Jurkat, Clone E6-1 (cell line): ENCODE measurements at places on chromosomes 7 and 10.

DNA sequence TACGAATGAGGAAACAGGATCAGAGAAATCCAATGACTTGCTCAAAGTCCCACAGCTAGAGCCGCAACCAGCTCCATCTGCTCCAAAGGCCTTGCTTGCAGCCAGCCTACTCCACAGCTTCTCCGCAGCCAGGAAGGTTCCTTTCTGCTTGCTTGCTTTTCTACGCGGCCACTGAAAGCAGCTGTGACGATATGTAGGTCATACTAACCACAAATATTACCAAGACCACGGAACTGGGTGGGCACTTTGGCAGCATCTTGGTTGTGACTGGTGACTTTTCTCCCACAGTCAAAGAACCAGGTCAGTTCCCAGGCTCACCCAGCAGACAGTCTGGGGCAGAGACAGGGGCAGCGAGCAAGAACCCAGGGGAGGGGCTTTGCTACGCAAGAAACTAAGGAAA lies 86.4 kb downstream of the FAM53B start:
- peak; percentile 79 for DNase-seq

GRCh38 chr10:16105082-16105481 lies 244.8 kb upstream of the MINDY3 start:
- no peak for DNase-seq

DNA sequence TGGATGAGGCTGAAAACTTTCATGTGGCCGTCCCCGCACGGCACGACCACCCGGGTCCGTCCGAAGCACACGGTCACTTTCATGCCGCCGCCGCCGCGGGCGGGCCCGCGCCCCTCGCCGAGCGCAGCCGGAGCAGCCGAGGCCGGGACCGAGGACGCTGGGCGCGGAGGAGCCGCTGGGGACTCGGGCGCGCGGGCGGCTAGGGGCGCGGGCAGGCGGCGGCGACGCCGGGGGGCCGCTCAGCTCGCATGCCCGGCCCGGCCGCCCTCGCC lies 247 bp downstream of the PARD3 start:
- DNase-seq, result no peak

- DNase-seq, result no peak
These were observed 56.0 kb downstream of the HIPK2 start for GRCh38 chr7:139721821-139722220.

DNA sequence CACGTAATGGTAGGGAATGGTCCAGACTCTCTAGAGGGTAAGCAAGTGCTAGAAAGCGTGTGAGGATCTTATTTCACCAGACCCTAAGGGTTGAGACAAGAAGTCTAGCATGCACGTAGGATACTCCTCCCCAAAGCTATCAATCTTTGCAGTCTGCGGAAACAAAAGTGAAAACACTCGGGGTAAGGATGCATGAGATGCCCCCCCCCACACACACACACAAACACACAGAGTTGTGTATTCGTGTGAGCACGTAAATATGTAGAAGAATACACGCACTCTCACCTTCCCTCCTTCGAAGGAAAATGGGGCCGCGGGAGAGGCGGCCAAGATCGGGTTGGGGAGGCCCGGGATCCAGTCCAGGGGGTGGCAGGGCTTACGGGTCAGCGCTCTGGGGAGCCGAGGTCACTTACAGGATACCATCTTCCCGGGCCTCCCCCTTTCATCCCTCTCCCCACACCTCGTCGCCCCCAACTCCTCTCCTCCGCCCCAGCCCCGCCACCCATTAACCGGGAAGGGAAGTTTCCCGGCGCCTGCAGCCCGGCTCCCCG lies 455 bp downstream of the CUL2 start:
- DNase-seq, result peak; percentile 25

GRCh38 chr10:23436983-23437382 lies 1.9 kb upstream of the OTUD1 start:
- no peak for DNase-seq

GRCh38 chr10:114024876-114025610 lies 18.6 kb upstream of the ADRB1 start:
- DNase-seq, result peak; percentile 73

- DNase-seq, result peak; percentile 72
These were observed 71.1 kb downstream of the INSYN2A start for GRCh38 chr10:127125331-127125730.

GRCh38 chr7:93921186-93921585 lies 349 bp upstream of the GNG11 start:
- no peak for DNase-seq

- no peak for DNase-seq
These were observed 106.0 kb downstream of the GRID1 start for GRCh38 chr10:86260564-86260963.

- DNase-seq, result no peak
These were observed 107.7 kb upstream of the ADO start for GRCh38 chr10:62696798-62697197.

- DNase-seq, result no peak
These were observed 63.7 kb upstream of the LRRC17 start for GRCh38 chr7:102849079-102849478.

DNA sequence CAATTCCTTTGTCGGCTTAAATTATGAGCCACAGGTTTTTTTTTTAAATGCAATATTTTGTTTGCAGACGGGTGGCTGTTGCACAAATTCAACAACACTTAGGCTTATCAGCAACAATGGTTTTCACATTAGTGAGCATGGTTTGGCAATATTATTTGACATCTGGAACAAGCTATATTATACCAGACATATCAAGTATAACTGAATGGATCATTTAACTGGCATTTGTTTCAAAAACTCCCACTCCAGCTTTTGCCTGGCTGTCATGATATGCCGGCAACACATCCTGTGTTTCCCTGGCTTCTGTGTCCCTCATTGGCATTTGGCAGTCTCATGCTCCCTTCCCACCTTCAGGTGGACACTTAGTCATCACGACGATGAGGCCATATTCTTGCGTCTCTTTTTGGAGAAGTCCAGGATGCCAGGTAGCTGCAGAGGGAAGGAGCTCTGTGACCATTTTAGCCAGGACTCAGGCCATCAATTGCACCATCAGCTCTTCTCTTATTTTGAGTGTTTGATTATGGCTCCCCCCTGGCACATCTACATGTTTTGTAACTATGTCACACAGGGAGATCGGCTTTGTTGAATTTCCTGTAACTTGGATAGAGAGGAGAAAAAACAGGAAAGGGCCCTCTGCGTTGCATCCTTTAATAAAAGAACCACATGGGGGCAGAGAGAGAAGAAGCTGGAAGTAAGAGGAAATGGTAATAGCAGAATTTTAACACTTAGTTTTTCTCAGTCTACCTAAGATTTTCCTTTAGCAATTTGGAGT lies 413.9 kb downstream of the LRMDA start:
- DNase-seq, result no peak

DNA sequence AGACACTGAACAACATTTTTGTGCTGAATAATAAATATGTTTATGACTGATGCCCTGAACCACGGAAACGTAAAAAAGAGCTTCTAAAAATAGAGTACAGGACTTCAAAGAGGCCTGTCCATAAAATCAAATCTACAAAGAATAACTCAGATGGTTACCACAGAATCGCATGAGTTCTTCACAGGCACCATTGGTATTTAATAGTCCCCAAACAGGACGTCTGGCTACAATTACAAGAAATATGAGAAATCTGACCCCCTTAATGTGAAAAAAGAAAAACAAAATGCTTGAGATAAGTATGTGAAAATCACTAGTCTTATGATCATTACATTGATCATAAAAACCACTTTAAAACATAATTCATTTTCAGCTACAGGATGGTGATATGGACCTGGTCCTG lies 20.8 kb downstream of the CYTH3 start:
- DNase-seq, result no peak

DNA sequence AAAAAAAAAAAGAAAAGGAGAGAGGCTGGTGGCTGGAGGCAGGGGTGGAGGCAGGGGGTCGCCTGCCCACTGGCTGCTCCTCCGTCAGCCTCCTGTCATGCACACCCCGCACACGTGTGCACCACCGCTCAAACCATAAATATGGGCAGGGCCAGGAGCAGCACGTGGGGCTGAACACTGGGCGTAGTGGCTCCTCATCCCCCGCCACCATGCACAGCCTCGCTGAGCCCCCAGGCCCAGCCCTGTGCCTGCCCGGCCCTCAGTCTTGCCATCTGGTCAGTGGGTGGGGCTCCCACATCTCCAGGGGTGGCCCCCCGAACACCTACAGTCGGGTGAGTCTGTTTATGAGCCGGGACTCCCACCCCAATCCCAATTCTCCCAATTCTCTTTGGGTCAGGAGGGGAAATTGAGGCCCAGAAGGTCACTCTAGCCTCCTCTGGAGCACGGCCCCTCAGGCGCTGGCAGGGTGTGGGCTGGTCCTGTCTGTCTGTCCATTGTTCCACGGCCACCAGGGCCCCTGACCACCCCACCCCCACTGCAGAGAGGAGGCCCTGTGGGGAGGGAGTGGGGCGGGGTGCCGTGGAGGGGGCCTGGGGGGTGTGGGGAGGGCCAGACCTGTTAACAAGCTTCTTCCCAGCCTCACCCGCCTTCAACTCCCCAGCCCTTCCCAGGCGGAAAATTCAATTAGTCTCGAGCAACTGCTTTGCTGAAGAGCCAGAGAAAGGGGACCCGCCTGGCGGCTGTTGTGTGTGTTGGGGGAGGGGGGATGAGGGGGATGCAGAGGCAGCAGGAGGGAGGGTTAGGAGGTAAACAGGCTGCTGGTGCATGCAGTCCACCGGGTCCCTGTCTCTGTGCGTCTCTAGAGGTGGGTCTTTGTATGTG lies 19.5 kb upstream of the GRIFIN start:
- DNase-seq, result no peak

DNA sequence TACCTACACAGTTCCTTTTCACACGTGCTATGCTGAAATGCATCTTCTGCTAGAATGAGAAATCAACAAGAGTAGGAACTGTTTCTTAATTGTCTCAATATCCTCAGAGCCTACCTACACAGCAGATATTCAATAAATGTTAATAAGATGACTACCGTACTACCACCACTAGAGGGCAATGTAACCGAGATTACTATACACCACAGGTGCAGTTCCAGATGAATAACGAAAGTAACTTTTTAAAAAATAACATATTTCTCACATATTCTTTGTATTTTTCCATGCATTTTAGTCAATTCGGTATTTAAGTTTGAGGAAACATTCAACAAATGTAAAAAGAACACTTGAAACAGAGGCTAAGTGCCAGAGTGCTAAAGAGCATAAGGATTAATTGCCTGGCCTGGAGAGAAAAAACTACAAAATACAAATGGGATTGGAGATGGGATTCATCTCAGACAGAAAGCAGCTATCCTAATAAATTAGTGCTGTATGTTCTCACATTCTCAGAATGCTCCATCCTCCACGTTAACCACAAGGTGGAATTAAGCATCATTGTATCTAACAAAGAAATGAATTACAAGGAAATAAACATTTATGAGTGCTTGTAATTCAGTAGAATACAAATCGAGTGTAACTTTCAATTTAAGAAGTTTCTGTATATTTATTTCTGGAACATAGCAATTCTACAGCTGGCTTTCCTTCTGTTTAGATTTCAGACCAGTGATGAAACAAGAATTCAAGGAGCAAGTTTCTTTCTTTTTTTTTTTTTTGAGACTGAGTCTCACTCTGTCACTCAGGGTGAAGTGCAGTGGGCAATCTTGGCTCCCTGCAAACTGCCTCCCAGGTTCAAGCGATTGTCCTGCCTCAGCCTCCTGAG lies 20.3 kb upstream of the HECTD2 start:
- peak; percentile 70 for DNase-seq

DNA sequence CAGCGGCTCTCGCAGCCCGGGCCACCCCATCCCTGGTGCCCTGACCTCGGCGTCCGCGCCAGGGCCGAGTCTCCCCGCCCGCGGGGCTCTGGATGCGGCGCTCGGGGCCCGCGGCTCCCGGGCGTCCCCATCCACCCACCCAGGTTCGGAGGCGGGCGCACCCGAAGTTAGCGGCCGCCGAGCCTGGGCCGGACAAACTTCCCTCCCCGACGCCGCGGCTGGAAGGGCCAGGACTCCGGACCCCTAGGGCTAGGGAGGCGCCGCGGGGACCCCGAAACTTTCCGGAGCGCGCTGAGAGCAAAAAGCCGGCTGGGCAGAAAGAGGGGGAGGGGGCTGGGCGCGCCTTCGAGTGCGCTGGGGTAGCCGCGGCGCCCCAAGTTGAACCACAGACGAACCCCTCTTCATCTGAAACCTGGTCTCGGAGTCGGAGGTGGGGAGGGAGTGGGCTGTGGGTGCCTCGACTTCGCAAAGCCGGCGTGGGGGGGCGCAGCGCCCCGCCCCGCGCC lies 3.7 kb upstream of the ELFN1 start:
- DNase-seq, result no peak

- no peak for DNase-seq
These were observed 63.9 kb downstream of the VOPP1 start for GRCh38 chr7:55508221-55509011.

DNA sequence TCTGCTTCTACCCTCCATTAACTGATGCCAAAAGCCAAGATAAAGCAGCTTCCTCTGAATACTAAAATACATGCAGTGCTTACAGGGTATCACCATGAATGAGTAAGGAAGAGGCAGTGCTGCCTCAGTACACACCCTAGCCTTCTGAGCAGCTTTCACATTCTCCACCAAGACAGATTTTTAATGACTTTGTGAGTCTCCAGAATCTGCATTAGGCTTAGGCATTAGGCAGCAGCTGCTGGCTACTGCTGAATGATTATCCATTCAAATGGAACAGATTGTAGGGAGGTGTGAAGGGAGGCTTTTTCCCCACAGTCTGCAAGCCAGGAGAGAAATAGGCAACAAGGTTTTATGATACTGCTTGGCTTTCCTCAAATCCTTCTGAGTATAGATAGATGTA lies 1226.7 kb upstream of the LRRN3 start:
- DNase-seq, result no peak

- DNase-seq, result no peak
These were observed 140.1 kb downstream of the DIP2C start for GRCh38 chr10:549391-549790.

DNA sequence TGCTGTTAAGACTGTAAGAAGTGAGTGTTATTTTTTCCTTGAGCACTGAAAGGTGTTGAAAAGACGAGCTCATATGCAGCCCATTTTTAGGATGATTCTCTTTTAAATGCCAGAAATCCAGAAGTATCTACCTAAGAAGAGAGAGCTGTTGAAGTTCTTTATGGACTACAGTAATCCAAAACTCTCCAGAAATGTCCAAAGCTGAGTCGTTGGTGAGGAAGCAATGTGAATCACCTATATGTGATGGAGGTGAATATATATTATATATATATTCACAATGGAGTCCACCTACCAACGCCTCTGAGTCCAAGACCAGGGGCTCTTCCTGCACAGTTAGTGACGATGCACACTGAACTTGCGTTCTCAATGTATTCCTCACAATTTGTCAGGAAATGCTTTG lies 252.7 kb upstream of the PITRM1 start:
- DNase-seq, result no peak

DNA sequence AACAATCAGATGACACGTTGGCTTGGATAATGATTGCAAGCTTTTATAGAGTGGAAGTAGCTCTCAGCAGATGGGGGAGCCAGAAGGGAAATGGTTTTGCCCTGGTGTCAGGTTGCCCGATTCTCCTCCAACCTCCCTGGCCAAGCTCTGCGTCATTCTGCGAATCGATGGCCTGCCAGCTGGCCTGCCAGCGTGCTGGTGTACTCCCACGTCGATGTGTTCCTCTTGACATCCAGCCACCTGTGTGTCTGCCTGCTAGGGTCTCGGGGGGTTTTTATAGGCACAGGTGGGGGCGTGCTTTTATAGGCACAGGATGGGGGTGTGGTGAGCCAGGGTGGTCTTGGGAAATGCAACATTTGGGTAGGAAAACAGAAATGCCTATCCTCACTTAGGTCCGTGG lies 4.6 kb downstream of the NET1 start:
- no peak for DNase-seq

- peak; percentile 33 for DNase-seq
These were observed 85.9 kb downstream of the UBE3C start for GRCh38 chr7:157224627-157225026.
